ENCODE measurements at places on chromosomes 1 and 21.

GRCh38 chr1:6981595-6981994, 196.3 kb downstream of the CAMTA1 start:
- DNase-seq, result no peak

DNA sequence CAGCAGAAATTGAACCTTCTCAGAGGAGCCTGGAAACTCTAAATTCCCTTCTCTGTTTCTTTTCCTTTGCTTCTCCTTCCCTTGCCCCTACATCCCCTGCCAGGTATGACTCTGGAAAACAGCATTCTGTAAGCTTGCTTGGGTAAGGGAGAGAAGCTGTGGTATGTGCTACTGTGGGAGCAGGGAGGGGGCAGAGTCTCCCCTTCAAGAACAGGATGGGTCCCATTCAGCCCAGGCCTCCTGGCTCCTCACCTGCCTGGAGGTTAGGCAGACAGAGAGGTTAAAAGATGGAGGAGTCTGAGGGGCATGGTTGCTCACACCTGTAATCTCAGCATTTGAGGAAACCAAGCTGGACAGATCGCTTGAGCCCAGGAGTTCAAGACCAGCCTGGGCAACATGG, 40.6 kb upstream of the UBE2U start:
- no peak for DNase-seq

DNA sequence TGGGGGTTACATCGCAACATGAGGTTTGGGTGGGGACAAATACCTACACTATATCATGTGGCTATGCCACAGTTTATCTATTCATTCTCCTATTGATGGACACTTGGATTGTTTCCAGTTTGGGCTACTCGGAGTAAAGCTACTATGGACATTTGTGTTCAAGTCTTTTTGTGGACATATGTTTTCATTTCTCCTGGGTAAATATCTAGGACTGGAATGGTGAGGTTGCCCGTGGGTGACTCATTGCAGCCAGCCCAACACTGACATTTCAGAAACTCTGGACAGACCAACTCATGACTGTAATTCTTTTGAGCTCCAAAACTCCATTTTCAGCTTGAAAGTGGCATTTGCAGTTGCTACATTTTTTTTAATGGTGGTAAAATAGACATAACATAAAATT, 82.7 kb downstream of the KAZN start:
- no peak for DNase-seq

DNA sequence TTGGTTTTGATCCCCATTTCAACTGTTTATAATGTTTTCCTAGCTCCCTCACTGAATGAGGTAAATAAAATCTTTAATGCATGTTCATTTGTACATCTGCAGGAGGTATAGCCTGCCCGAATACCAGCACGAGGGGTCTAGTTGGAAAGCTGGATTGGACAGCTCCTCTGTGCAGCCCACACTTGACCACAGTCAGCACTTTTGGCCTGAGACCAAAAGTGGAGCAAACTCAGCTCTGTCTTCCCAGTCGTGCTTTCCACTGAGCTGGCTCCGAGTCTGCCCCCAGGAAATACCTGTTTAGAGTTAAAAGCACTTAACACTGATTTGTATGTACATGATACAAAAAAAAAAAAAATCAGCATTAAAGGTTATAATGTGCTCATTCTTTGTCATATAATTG, 224.4 kb downstream of the DSCAM start:
- no peak for DNase-seq

GRCh38 chr1:178407655-178408054, 89.1 kb downstream of the CLEC20A start:
- no peak for DNase-seq

DNA sequence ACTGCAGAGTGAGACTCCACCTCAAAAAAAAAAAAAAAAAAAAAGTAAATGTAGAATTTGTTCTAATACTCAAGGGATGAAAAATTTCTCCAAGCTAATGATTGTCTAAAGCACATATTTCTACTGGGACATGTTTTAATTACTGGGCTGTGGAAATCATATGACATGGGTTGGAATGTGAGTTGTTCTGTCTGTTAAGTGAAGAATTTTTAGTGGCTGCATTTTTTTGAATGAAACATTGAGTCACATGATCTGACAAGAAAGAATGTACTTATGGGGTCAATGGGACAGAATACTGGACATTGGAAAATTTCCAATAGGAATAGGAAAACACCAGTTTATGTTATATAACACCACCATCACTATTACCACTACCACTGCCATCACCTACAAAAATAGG, 123.8 kb upstream of the IVNS1ABP start:
- no peak for DNase-seq

DNA sequence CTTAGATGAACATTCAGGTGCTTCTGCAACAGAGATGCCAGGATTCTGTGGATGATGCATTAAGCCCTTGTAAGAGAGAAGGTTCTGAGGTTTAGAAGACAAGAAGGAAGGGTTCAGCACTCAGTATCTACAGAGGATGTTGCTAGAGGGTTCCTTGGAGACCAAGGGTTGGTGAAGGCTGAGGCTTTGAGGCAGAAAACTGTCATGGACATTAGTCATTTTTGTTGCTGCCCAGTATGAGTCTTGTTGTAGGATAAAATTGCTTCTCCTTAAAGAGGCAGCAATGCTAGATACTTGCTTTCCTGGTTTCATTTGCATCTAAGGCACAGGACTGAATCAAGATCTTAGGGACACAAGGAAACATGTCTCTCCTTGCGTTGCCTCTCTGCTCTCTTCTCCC, 319.4 kb upstream of the NFIA start:
- no peak for DNase-seq

DNA sequence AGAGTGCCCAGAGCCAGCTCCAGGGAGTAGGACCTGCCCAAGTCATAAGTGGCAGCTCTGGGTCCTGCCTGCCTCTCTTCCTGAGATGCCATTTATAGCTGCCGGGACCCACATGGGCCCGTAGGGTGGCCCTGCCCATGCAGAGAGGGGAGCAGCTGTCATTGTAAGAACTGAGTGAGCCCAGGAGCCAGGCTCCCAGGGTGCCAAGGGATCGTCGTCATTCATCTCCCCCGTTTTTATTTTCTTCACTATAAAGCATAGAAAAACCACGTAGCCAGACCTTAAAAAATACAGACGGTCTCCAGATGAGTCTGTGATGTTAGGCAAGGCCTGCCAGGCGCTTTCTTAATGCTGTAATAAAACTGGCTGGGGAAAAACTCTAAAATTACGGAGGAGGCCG, 90.7 kb downstream of the IGSF21 start:
- no peak for DNase-seq

GRCh38 chr1:108728327-108728923, 15.7 kb downstream of the FNDC7 start:
- DNase-seq, result no peak

DNA sequence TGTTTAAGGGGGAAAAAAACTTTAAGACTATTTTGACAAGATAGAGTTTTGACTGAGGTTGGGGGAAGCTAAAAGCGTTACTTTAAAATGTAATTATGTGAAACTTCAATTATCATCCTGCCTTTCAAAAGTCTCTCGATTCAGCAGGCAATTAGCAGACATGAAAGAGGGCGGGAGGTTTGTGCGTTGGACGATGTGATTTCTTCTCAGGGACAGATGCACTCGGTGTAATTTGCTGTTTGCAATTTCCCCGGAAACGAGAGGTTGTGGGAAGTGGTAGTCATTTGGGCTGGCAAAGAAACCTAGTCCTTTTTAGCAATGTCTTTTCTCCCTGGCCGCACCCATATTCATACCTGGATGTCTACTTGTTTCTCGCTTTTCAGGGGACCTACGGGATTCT, 27.1 kb downstream of the KAZN start:
- no peak for DNase-seq

GRCh38 chr1:47522935-47523834, 85.3 kb downstream of the FOXD2 start:
- no peak for DNase-seq

DNA sequence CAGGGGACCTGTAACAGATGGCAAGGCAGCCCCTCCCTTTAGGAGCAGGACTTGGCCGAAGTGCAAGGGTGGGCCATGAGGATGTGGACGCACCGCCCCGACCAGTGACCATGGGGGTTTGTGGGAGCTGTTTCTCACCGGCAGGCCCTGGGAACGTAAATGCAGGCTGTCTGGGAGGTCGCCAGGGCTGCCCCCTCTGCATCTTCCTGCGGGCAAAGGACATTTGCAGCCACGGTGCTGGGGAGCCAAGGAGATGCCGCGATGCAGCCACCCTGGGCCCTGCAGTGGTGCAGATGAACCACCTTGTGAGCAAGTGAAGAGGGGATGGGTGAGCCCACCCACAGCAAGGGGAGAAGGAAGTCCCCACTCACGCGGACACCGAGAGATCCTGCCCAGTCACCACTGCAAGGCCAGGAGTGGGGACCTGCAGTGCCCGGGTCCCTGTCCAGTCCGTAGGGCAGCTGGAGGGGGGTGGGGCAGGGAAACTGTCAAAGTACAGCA, 121.1 kb downstream of the SIK1 start:
- no peak for DNase-seq

DNA sequence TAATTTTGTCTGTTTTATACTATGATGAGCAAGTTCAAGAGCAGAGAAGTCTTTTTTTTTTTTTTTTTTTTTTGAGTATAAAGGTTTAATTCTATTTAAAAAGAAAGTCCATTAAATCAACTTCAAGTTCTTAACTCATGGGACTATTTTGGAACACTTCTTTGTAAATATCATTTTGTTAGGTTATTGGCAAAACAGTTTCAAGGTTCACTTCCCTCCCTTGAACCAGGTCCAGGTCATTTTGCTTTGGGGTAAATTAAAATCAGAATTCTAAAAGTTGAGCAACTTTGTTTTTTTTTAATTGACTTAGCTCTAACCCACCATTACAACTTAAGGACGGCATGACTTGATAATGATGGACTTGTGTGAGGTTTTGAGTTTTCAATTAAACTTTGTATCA, 72.3 kb downstream of the WLS start:
- no peak for DNase-seq

GRCh38 chr1:169018751-169019150, 87.7 kb upstream of the ATP1B1 start:
- DNase-seq, result no peak

- no peak for DNase-seq
Measured at GRCh38 chr1:219304227-219305226, 130.8 kb downstream of the LYPLAL1 start.

- no peak for DNase-seq
Measured at GRCh38 chr1:110258734-110259133, 48.6 kb downstream of the KCNC4 start.

GRCh38 chr1:19469004-19469403, 16.3 kb downstream of the CAPZB start:
- no peak for DNase-seq

DNA sequence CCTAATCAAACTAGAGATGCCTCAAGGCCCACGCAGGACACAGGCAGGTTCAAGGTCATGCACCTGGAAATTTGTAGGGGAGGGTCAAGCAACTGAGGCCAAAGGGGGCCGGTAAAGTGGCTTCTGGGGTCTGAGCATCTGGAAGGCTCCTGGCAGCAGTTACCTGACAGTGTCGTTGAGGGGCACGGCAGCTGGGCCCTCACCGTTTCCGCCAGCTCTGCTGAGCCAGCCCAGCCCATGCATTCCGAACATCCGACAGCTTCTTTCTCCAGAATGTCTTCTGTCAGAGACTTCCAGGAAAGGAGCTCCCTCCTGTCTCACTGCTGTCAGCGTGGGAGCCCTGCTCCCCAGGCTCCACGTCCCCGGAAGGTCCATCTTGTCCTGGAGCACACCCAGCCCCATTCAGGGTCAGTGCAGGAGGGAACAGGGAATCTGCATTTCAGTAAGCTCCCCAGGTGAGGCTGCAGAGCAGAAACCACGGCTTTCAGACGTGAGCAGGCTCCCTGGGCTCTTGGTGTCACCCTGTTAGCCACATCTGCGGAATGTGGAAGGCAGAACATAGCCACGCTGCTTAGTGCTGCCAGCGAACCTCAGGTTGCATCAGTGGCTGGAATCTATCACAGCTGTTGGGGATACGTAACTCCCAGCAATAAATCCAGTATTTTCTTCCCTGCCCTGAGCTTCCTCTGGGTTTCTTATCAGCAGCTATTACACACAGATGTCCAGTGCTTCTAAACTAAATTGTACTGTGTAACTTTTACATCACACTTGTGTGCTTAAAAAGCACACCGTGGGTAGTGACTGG, 36.3 kb upstream of the FAM3B start:
- DNase-seq, result no peak

- no peak for DNase-seq
Measured at GRCh38 chr1:43509740-43510375, 20.8 kb upstream of the PTPRF start.

DNA sequence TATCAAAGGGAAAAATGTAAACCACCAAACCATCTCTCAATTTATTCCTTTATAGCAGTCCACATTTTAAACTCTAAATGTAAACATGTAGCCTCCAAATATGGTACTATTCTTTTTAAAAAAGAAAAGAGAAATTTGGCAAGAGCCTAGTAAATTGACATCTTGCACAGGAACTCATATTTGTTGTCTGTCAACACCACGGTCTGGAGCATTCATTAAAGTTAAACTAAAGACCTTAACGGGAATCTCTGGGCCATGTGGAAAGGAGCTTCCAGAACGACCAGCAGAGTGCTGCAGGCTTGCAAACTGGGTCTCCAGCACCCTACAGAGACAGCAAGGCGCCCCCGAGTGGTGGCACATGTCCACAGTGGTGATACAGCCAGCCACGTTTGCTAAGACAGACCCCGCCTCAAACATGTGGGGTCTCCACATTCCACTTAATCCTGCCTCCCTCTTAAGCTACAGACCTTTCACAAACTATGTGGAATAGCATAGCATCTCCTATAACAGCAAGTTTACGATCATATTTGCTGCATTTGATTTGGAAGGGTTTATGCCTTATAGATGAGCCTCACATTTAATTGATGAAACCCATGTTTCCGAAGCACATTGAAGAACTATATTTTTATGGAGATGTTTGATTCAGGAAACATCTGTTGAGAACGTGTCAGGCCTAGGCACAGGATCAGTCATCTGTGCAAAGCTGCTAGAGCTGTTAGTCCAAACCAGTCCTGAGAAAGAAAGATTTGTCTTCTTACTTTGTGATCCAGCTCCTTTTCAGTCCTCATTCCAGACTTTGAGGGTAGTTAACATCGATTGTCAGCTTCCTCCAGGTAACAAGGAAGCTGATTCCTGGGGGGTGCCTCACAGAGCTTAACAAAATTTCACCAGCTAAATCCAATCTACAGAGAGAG, 96.4 kb upstream of the BACE2 start:
- DNase-seq, result peak; percentile 29

DNA sequence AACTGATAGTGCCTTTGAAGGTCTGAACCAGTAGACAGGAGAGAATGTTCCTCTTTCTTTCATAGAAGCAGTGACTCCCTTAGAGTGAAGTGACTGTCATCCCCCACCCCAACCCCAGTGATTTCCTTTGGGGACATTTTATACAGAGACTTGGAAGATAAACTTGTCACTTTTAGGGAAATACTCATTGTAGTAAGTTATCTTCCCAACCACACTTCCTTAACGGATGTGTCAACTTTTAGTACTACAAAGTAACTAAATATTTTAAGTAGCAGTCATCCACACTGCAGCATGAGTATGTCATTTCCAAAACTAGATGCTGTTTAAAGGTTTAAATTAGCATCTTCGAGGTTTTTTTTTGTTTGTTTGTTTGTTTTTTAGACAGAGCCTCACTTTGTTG, 13.7 kb downstream of the LRRC8B start:
- DNase-seq, result peak; percentile 86

GRCh38 chr21:45258466-45258865, 29.2 kb downstream of the POFUT2 start:
- no peak for DNase-seq

GRCh38 chr1:99814373-99814900, 35.7 kb upstream of the AGL start:
- DNase-seq, result no peak

GRCh38 chr1:61605607-61606321, 119.2 kb downstream of the TM2D1 start:
- no peak for DNase-seq

All from GDM1 (cell line).